Thyroid gland (tissue), 4 donors: ENCODE measurements at places on chromosomes 1 and 21. TPM values are rescaled to one million over a fixed set of nuclear protein-coding genes. Genes with fewer than 3 reads are reported as not detected.

The TMPRSS15 gene
- total RNA-seq: not detected

The ADGRL4 gene
- total RNA-seq: 19.1 TPM

The ST3GAL3 gene
- 17.7 TPM for total RNA-seq

The RAB3B gene
- total RNA-seq: not detected

The SIM2 gene
- not detected for total RNA-seq

The SPRR2A gene
- not detected for total RNA-seq

The KCNC4 gene
- total RNA-seq: 12.5 TPM

The OR2L8 gene
- total RNA-seq: not detected

The GBP4 gene
- 7.3 TPM for total RNA-seq

The CD101 gene
- 1.3 TPM for total RNA-seq

The KIRREL1 gene
- 27.5 TPM for total RNA-seq
